ENCODE measurements at places on chromosomes 6 and 20. TPM values are rescaled to one million over a fixed set of nuclear protein-coding genes. Genes with fewer than 3 reads are reported as not detected.

GRCh38 chr20:50438986-50439407 lies 71.2 kb upstream of the PTPN1 start:
- no peak overlapping the region for H3K4me3 ChIP-seq
- H3K27me3 ChIP-seq, result no peaks in the 10 kb centered on the region
- no peak overlapping the region for H3K27ac ChIP-seq
- H3K36me3 ChIP-seq, result no peaks in the 10 kb centered on the region
- no peak for DNase-seq
- H3K4me1 ChIP-seq, result no peaks in the 10 kb centered on the region

DNA sequence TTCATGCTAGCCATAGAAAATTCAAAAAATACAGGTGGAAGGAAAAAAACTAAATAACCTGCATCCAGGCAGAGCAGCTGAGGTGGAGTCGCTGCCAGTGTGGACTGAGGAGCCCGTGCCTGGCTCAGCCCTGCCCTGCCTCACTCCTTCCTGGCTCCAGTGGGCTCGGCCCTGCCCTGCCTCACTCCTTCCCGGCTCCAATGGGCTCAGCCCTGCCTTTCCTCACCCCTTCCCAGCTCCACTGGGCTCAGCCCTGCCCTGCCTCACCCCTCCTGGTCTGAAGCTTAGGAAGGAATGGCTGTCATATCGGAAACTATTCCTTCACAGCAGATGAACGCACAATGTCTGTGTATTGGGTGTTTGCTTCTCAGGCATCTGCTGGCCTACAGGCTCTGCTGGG lies 142.1 kb downstream of the SMOC2 start:
- H3K27ac ChIP-seq, result no peak overlapping the region
- no peak overlapping the region for H3K4me3 ChIP-seq
- no peaks in the 10 kb centered on the region for H3K4me1 ChIP-seq
- no peak for DNase-seq

- no peak for DNase-seq
- no peak overlapping the region for H3K4me3 ChIP-seq
- H3K27ac ChIP-seq, result no peak overlapping the region
- H3K4me1 ChIP-seq, result peaks cover 26% of the 10 kb centered on the region
- no peaks in the 10 kb centered on the region for H3K27me3 ChIP-seq
Measured at GRCh38 chr6:170152124-170152926, 138.6 kb downstream of the DLL1 start.

- peak overlapping the region; percentile 38 for H3K4me3 ChIP-seq
- no peaks in the 10 kb centered on the region for H3K36me3 ChIP-seq
- H3K27me3 ChIP-seq, result peaks cover 47% of the 10 kb centered on the region
- H3K4me1 ChIP-seq, result peaks cover 20% of the 10 kb centered on the region
Measured at GRCh38 chr6:37695857-37696219, 1.8 kb downstream of the MDGA1 start.

DNA sequence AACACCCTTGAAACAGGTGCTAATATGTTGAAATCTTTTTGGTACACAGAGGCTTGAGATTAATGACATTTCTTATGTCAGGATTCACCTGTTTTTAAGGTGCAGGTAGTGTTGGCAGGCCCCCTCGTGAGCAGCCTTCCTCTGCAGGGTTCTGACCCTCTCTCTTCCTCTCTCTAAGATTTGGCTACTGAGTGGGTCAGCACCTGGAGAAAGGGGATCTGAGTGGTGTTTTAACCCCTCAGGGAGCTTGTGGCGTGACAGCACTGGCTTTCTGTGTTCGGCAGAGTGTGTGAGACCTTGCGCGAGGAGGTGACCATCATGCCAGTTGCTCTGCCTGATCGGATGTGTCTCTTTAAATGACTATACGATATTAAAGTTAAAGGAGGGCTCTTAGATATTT lies 37.1 kb downstream of the HIVEP1 start:
- H3K4me1 ChIP-seq, result peaks cover 27% of the 10 kb centered on the region
- no peak overlapping the region for H3K27ac ChIP-seq
- no peak overlapping the region for H3K4me3 ChIP-seq
- H3K36me3 ChIP-seq, result no peaks in the 10 kb centered on the region
- DNase-seq, result no peak

DNA sequence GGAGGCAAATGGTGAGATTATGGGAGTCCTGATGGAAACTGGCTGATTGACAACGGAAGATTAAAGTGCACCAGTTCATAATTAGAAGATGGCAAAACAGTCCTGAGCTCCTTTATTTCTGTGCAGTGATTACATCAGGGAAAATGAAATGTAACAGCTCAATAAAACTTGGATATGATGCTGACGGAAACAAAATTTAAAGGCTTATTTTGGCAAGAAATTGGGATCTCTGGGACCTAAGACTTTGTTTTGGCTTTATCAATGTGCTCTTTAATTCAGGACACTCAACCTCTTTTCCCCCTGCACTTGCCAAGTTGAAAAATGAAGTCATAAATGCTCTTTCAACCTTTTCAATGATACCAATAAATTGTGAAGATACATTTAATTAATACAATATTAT lies 226.8 kb downstream of the C6orf118 start:
- no peak for DNase-seq
- H3K27me3 ChIP-seq, result no peaks in the 10 kb centered on the region
- H3K4me1 ChIP-seq, result no peaks in the 10 kb centered on the region

Gene TCF15
- total RNA-seq, result not detected

Gene PTPRA
- 57.8 TPM for total RNA-seq

Gene RNF39
- not detected for total RNA-seq

Gene ATP9A
- 2.3 TPM for total RNA-seq

Gene EEF1A2
- not detected for total RNA-seq
